ENCODE measurements at places on chromosomes 5 and 9.

GRCh38 chr5:43634621-43635020, 31.6 kb downstream of the NNT start:
- no peak for DNase-seq

DNA sequence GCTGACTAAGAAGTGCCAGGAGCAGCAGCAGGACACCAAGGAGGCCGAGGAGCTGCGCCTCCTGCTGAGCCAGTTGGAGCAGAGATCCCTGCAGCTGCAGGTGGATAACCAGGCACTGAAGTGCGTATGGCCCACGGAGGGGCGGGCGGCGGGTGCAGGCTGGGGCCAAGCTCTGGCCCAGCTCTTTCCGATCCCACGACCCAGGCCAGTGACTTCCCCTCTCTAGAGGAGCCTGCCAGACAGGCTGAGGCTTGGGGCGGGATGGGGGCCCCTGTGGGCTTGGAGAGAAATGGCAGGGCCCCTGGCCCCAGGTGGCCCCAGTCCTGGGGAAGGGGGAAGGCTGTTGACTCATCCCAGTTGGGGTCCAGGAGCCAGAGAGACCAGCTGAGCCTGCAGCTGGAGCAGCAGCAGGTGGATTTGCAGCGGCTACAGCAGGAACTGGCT, 3.6 kb downstream of the PTRH1 start:
- DNase-seq: peak; percentile 78

GRCh38 chr5:6188344-6188743, 190.0 kb downstream of the MED10 start:
- peak; percentile 45 for DNase-seq

DNA sequence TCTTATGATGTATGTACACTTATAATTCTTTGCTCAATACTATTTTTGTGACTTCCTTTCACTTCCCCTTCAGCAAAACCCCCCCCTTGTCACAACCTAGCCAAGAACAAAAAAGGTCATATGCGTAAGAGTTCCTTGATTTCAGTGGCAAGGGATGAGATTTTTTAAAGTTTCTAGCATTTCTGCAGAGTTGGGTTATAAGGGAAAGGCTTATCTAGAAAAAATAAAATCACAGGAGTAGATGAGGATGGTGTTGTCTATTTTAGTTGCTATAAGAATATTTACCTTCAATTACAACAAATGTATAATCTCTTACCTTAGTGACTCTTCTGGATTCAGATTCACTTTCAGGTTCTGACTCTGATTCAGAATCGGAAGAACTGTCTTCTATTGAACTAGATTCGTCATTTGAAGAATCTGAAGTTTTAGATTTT, 184.6 kb downstream of the AP3B1 start:
- DNase-seq: no peak

- no peak for DNase-seq
Measured at GRCh38 chr5:167014401-167015056, 1276.9 kb upstream of the WWC1 start.

GRCh38 chr9:17955409-17955808, 376.5 kb downstream of the SH3GL2 start:
- no peak for DNase-seq

GRCh38 chr9:133274236-133275104, 531 bp downstream of the ABO start:
- no peak for DNase-seq

- DNase-seq: no peak
Measured at GRCh38 chr9:31597977-31598376, 786.5 kb upstream of the ACO1 start.

DNA sequence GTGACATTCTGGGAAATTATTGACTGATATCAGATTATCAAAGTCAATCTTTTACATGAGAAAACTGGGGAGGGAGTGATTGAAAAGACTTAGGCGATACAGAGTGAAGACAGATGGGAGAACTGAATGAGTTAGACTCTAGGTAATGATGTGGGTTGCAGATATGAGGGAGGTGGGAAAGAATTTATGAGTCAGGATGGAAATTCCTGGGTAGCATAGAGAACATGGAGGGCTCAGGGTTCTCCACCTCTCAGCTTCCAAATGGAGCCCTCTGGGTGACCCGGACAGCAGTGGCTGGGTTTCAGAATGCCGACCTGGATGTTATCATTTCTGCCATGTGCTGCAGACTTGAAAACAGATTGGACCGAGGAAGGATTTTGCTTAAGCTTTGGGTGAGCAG, 75.4 kb upstream of the SHB start:
- no peak for DNase-seq

DNA sequence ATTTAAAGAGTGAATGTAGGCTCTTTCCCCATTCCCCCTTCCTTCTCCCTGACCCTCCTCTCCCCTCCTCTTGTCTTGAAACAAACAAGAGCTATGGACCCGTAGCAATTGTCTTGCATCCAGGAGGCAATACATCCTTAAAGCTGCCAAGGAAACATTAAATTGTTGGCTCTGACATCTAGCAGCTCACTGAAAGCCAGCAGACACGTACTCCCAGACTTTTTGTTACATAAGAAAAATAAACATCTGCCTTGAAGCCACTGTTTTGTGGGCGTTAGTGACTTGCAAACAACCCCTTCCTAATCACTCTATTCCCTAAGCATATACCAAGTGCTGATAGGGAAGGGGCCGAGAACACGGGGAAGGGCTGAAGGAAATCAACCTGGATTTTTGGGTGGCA, 8.6 kb downstream of the SLC45A2 start:
- DNase-seq: no peak

GRCh38 chr9:11312966-11313365, 700.2 kb upstream of the PTPRD start:
- DNase-seq: no peak

DNA sequence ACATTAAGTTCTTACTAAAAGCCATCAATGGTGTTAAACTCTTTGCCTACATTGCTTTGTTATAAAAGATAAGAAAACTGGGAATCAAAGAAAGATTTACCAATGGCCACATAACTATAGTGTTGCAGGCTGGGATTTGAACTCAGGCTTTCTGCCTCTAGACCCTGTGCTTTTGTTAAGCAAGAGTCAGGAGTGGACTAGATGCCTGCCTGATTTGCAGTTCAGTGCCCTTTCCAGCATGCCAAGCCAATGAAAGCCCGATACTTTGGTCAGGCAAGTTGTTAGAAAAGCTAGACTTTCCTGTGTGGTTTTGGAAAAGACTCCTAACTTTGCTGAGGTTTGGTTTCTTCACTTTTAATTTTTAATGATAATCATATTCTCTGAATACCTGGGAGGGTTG, 21.4 kb upstream of the AGXT2 start:
- no peak for DNase-seq

DNA sequence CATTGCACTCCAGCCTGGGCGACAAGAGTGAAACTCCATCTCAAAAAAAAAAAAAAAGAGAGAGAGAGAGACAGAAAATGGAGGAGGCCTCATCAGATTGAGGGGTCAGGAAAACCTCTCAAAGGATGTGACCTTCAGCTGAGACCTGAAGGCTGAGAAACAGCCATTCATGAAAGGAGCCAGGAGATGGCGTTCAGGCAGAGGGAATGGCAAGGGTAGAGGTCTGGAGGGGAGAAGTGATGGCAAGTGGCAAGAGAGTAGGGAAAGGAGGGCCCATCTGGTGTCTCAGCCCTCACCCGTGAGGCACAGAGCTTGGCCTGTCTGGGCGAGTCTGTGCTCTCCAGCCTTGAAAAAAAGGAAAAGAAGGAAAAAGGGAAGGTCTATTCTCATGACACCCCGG, 17.0 kb downstream of the CAMK2A start:
- DNase-seq: no peak

- no peak for DNase-seq
Measured at GRCh38 chr5:174384509-174384947, 339.0 kb downstream of the NSG2 start.

GRCh38 chr9:125755340-125755739, 8.2 kb downstream of the PBX3 start:
- DNase-seq: no peak

- no peak for DNase-seq
Measured at GRCh38 chr5:99045871-99046270, 117.1 kb upstream of the CHD1 start.

DNA sequence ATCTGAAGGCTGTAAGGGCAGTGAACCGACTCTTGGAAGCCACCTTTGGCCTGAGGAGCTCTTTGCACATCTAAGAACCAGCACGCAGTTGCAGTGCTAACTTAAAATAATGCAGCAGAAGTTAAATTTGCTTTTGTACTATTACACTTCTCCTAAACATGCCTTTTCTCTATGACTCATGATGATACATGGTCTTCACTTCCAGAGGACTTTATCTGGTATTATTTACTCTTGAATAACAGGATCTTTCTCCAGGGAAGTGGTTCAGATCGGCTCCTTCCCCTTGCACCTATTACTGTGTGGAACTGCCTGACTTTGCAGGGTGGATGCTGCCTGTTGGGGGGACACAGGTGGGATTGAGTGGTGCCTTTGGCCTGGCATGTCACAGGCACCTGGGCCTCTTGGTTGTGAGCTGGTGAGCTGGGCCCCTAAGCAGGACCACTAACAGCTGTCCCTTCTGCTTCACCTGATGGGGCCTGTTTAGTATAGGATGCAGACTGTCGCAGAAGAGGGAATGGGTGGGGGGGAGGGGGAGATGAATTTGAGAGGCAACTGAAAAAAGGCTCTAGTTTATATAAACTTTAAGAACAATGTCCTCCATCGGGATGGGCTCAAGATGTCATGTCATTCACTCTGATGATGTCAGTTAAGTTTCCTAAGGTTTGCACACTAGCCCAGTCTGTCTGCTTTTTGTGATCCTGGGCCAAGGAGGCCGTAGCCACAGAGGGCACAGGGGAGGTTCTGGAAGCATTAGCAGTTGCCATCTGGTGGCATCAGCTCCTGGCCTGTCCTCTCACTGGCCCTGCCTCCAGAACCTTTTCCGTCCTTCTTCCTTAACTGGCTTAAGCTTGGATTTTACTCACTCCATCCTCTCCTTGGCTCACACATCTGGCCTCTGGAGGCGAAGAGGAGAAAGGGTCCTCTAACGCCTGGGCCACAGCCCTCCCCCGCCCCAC, 33.9 kb upstream of the GABBR2 start:
- no peak for DNase-seq

DNA sequence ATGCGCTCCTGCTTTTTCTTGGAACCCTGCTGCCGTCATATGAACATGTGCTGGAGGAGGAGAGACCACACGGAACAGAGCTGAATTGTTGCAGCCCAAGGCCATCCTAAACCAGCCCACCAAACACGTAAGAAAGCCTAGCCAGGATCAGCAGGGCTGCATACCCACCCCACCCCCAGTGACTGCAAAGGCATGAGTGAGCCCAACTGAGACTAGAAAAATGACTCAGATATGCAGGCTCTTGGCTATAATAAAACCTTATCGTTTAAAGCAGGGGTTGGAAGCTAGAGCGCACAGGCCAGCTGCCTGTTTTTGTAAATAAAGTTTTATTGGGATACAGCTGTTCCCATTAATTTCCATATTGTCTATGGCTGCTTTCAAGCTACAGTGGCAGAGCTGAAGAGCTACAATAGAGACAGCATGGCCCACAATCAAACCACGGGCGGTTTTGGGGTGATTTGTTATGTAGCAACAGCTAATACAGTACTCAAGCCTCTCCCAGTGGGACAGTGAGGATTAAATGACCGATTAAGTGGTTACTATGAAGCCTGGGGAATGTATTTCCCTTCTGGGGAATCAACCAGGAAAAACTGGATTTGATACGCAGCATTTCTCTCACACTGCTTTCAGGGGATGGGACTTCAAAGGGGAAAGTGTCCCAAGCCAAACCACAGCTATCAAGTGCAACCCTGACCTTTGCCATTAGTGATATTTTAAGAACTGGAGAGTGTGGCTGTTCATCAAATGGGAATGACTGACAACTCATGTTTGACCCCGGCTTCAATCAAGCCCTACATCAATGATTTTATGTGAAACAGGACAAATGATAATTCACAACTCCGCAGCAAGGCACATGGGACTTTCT, 6.3 kb downstream of the SHB start:
- DNase-seq: no peak

DNA sequence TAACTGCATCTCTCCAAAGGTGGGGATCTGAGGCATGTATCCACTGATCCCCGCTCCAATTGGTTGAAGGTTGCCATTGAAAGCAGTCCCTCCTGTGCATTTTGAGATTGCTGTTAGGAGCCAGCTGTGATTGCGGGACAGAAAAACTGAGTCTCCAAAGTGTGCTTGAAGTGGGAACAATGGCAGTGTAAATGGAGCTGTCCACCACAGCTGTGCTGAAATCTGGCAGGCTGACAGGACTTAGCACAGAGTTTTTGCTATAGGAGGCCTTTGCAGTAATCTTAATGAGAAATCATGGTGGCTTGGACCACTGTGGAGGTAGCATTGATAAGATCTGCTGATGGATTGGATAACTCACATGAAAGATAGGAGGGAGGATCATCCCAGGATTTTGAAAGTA, 3.3 kb downstream of the RNF20 start:
- no peak for DNase-seq

DNA sequence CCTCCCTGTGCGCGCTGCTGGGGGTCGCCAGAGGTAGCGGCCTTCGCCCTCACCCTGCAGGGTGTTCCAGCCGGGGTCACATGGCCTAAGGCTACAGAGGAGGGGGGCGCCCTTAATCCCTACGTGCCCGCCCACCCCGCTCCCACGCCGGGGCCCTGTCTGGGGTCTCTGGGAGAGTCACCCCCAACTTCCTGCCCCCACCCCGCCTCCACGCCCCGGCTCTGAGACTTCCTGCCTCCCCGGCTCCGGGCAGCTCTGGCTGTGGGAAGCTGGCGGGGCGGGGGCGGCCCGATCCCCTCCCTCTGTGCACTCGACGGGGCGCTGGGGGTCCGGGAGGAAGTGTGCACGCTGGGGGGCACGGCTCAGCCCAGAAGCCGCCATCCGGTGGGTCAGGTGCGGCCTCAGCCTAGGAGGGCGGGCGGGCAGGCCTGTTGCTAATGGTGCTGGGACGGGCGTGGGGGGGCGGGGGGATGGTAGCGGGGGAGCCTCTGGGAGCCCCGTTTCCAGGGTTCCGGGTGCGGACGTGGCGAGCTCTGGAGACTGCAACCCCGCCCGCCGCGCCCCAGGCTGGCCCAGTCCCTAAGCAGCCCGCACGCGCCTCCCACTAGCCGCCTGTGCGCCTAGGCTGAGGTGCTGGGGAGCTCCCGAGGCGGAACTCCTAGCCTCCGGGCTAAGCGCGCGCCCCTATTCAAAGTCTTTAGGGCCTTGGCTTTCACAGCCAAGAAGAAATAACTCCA, 61.6 kb downstream of the CXXC5 start:
- DNase-seq: no peak

- no peak for DNase-seq
Measured at GRCh38 chr5:24196789-24197188, 448.0 kb downstream of the CDH10 start.

Data from NCI-H510A (cell line).